Left ventricle myocardium inferior (tissue), 1 donor: ENCODE measurements at places on chromosomes 16 and 17. TPM values are rescaled to one million over a fixed set of nuclear protein-coding genes. Genes with fewer than 3 reads are reported as not detected.
A peak's percentile ranks its signal among the peaks of the same experiment; 100 is the strongest.

DNA sequence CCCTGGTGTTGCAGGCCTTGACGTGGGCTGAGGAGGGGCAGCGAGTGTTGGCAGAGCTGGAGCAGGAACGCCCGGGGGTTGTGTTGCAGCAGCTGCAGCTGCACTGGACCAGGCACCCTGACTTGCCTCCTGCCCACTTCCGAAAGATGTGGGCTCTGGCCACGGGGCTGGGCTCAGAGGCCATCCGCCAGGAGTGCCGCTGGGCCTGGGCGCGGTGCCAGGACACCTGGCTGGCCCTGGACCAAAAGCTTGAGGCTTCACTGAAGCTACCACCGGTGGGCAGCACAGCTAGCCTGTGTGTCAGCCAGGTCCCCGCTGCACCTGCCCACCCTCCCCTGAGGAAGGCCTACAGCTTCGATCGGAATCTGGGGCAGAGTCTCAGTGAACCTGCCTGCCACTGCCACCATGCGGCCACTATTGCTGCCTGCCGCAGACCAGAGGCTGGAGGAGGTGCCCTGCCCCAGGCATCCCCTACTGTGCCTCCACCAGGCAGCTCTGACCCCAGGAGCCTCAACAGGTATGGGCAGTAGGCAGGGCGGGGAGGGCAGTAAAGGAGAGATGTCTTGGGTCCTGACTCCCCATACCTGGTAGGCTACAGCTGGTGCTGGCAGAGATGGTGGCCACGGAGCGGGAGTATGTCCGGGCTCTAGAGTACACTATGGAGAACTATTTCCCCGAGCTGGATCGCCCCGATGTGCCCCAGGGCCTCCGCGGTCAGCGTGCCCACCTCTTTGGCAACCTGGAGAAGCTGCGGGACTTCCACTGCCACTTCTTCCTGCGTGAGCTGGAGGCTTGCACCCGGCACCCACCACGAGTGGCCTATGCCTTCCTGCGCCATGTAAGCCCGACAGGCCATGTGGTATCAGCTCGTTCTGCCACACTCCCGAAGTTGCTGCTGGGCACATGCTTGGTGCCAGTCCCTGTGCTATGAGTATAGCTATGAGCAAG, 5.6 kb downstream of the PLEKHG4 start:
- H3K4me1 ChIP-seq, result no peaks in the 10 kb centered on the region
- H3K4me3 ChIP-seq, result no peak overlapping the region
- H3K36me3 ChIP-seq, result no peaks in the 10 kb centered on the region

- no peaks in the 10 kb centered on the region for H3K27me3 ChIP-seq
- H3K4me1 ChIP-seq, result peaks cover 41% of the 10 kb centered on the region
- no peak overlapping the region for H3K4me3 ChIP-seq
- H3K27ac ChIP-seq, result peak overlapping the region; percentile 87
- peak; percentile 61 for DNase-seq
Measured at GRCh38 chr16:57000271-57001025, 11.1 kb downstream of the NLRC5 start.

GRCh38 chr17:45429339-45430005, 3.2 kb downstream of the ARHGAP27 start:
- H3K36me3 ChIP-seq, result no peaks in the 10 kb centered on the region
- H3K4me3 ChIP-seq, result peak overlapping the region; percentile 36
- no peak overlapping the region for H3K27ac ChIP-seq
- peaks cover 44% of the 10 kb centered on the region for H3K27me3 ChIP-seq
- peaks cover 77% of the 10 kb centered on the region for H3K4me1 ChIP-seq

DNA sequence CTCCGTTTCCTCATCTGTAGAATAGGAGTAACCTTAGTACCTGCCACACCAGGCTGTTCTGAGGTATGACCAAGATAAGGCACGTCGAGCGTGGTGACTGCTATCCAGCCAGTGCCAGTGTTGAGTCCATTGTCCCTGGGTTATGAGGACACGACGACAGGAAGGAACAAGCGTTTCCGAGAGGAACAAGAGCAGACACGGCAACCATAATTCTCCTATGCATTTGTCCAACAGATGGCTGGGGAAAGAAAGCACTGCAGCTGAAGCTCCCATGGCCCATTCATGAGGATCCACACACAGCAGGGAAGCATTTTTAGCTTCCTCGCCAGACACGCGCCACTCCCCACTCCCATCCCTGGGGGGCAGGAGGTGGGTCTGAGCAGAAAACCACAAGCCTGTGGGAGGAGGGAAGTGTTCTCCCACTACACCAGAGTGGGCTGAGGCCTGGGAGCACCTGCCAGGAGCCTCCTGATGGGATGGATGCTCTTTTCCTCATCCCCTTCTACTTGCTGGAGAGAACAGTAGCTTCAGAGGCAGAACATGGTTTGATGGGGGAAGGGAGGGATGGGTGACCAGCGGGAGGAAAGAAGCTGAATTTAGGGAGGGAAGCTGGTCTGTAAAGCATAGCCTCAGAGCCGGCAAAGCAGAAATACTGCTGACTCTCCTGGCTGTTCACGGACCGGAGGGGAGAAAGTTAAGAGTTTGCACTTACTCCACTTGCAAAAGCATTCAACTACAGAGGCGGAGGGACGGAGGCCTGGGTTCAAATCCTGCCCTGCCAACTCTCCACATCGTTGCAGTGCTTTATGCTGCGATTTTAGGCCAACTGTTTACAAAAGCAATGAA, 2.7 kb downstream of the COTL1 start:
- H3K27ac ChIP-seq, result no peak overlapping the region
- DNase-seq, result no peak
- peaks cover 13% of the 10 kb centered on the region for H3K27me3 ChIP-seq
- peaks cover 42% of the 10 kb centered on the region for H3K4me1 ChIP-seq

DNA sequence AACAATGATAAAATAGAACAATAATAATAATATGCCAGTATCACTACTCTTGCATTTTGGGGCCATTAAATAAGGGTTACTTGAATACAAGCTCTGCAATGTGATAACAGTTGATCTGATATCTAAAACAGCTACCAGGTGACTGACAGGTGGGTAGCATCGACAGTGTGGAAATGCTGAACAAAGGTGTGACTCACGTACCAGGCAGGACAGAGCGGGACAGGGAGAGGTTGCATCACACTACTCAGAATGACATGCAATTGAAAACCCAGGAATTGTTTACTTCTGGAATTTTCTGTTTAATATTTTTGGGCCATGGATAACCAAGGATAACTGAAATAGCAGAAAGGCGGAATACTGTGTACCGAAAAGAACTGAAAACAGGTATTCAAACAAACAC, 15.8 kb upstream of the ZNF19 start:
- no peak overlapping the region for H3K27ac ChIP-seq
- H3K4me1 ChIP-seq, result no peaks in the 10 kb centered on the region
- no peaks in the 10 kb centered on the region for H3K36me3 ChIP-seq
- no peak for DNase-seq

DNA sequence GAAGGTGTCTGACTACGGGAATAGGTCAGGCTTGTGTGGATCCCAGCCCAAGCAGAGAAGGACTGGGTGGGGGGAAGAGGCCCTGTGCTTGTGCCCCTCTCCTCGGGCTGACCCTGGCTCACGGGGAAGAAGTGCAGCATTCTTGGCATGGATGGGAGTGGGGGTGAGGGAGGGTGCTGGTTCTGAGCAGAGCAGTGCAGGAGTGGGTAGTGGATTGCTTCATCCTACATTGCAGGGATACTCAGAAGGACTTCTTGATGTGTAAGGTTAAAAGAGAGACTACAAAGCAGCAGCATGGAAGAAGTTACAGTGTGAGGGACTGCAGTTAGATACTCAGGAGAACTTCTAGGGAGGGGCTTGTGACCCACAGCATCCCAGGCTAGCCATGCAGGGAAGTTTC, 2.1 kb downstream of the ARHGAP23 start:
- peak overlapping the region; percentile 94 for H3K27ac ChIP-seq
- no peak for DNase-seq
- peak overlapping the region; percentile 89 for H3K4me3 ChIP-seq
- peaks cover 95% of the 10 kb centered on the region for H3K4me1 ChIP-seq

DNA sequence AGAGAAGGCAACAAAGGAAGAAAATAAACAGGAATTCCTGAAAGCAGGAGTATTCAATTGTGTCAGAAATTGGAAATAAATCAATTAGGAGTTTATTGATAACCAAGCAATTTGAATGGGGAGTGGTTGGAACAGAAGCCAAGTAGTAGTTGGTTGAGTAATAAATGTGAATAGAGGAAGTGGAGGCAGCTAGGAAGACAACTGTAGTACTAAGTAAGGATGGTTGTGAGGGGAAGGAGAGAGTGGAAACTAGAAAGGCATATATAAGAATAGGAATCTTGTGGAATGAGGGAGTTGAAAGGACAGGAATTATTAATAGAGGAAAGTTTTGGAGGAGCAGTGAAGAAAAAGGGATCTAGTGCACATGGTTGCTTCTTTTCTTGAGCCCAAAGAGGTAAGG, 34.4 kb downstream of the NFAT5 start:
- H3K4me1 ChIP-seq, result peaks cover 30% of the 10 kb centered on the region
- H3K4me3 ChIP-seq, result no peak overlapping the region
- DNase-seq, result no peak
- H3K27me3 ChIP-seq, result no peaks in the 10 kb centered on the region
- H3K36me3 ChIP-seq, result no peaks in the 10 kb centered on the region

GRCh38 chr17:43608313-43608712, 53.4 kb downstream of the MEOX1 start:
- H3K4me3 ChIP-seq, result no peak overlapping the region
- DNase-seq, result no peak
- no peaks in the 10 kb centered on the region for H3K27me3 ChIP-seq
- H3K27ac ChIP-seq, result no peak overlapping the region
- H3K4me1 ChIP-seq, result peaks cover 4% of the 10 kb centered on the region

CHST5 gene
- 0.85 TPM for total RNA-seq

CCL5 gene
- 0.60 TPM for total RNA-seq

HLF gene
- total RNA-seq, result 22.6 TPM

CACNG1 gene
- not detected for total RNA-seq

MYO15B gene
- 43.0 TPM for total RNA-seq

CES5A gene
- total RNA-seq, result not detected

SRL gene
- total RNA-seq, result 445 TPM

CLCN7 gene
- 45.3 TPM for total RNA-seq
